Right cardiac atrium (tissue), 5 donors: ENCODE measurements at places on chromosomes 6 and 20. TPM values are rescaled to one million over a fixed set of nuclear protein-coding genes. Genes with fewer than 3 reads are reported as not detected.

The SCRT2 gene
- not detected for total RNA-seq

The SGK2 gene
- total RNA-seq = not detected

The WFDC12 gene
- total RNA-seq = not detected

The RRAGD gene
- 154 TPM for total RNA-seq

The HEY2 gene
- 6.0 TPM for total RNA-seq

The LY86 gene
- total RNA-seq = 1.8 TPM
